H54 (cell line): ENCODE measurements at places on chromosomes 11 and 22.

GRCh38 chr22:37640591-37641560 is 1.4 kb downstream of the SH3BP1 start:
- DNase-seq: no peak

- no peak for DNase-seq
Observed at GRCh38 chr11:112617977-112618826, 343.0 kb upstream of the NCAM1 start.

DNA sequence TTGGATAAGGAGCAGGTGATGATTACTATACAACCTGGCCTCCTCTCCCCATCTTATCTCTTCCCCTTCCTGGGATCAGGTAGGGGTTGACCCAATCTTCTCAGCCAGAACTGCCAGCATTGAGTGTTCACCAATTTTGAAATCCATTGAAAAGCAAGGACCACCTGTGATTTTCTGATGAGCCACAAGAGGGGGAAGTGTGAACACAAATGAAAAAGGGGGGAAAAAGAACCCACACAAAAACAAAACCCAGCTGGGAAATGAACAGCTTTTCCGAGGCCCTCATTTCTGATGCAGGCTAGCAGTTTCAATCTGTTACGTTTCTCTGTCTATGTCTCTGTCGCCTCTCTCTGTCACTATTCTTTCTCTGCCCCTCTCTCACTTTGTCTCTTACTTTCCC is 161.9 kb downstream of the INSC start:
- no peak for DNase-seq

DNA sequence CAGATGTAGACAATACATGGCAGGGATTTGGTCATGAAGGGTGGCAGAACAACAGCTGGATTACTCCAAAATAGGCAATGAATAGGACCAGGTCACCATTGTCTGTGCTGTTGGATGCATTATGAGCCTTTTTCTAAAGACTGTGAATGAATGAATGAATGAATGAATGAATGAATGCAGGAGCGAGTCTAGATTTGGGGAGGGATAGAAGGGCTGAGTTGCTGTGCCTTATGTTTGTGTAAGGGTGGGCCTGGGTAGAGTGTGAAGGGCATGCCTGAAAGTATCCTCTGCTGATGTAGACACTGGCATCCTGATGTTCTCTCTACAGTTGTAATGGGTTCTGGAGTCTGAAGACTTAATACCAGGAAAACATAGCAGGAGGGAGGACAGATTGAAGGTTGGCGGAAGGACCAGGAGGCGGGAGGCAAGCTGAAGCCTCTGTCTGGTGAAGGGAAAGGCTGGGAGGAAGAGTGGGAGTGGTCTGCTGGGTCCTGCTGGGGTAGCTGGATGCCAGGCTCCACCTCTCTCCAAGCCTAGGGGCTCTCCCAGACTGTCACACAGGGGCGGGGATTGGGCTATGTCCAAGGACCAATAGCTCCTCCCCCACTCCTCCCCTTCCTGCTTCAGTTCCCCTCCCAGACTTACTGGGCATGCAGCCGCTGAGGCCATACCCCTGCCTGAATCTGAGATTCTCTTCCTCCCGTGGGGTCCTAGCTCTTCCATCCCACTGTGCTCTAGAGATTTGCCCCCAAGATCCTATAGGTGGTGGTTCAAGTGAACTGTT is 4.8 kb downstream of the TRIM3 start:
- peak; percentile 97 for DNase-seq

DNA sequence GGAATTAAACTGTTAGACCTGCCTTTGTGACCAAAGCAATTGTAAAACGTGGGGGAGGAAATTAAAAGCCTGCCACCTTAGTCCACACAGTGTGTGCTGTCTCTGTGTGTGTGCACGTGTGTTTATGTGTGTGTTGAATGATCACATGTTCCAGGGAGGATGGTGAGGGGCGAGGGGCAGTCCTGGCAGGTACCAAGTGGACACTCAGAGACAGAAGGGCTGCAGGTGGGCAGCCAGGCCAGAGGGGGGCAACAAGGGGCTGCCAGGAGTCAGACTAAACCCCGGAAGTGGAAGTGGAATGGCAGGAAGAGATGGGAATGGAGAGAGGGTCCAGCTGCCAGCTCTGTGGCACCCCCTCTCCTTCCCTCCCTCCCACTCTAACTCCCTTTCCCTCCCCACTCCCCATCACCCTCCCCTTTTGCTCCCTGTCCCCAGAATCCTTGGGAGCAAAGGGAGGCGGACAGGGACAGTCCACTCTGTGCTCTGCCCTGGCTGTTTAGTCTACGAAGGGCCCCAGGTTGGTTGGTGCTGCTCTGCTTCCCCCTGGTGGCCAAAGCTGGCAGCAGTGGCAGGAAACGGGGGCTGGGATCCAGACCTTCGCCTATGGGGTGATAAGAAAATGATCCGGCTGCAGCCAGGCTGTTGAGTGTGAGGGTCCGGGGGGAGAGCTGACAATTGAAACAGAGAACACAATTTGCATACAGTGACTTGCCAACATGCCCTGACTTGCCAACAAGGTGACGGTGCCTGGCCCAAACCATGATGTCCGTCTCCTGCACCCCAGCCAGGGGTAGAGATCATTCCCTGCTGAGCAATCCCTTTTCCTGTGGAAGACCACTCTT is 24.4 kb downstream of the P2RY2 start:
- peak; percentile 84 for DNase-seq

DNA sequence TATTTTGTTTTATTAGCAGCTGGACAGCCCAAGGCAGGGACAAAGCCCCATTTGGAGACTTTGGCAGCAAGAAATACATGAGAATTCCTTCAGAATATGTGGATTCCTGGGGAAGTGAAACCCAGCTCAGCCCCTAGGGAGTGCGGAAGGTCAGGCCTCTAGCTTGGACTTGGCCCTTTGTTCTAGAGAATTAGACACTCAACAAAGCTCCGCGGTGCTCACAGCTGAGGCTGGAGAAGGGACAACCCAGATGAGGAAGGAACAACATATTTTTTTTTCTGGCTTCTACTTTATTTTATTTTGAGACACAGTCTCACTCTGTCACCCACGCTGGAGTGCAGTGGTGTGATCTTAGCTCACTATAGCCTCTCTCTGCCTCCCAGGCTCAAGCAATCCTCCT is 44.7 kb upstream of the SEPTIN5 start:
- no peak for DNase-seq

- no peak for DNase-seq
Observed at GRCh38 chr11:62128835-62129234, 5.0 kb downstream of the INCENP start.

- no peak for DNase-seq
Observed at GRCh38 chr22:38750104-38750503, 5.7 kb downstream of the SUN2 start.

DNA sequence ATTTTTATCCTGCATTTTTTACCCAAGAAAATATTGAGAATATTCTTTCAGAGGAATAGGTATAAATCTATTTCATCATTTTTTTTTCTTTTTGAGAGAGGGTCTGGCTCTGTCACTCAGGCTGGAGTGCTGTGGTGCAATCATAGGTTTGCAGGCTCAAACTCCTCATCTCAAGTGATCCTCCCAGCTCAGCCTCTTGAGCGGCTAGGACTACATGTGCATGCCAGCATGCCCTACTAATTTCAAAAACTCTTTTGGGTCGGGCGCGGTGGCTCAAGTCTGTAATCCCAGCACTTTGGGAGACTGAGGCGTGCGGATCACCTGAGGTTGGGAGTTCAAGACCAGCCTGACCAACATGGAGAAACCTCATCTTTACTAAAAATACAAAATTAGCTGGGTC is 20.3 kb upstream of the PTPRJ start:
- DNase-seq: no peak

DNA sequence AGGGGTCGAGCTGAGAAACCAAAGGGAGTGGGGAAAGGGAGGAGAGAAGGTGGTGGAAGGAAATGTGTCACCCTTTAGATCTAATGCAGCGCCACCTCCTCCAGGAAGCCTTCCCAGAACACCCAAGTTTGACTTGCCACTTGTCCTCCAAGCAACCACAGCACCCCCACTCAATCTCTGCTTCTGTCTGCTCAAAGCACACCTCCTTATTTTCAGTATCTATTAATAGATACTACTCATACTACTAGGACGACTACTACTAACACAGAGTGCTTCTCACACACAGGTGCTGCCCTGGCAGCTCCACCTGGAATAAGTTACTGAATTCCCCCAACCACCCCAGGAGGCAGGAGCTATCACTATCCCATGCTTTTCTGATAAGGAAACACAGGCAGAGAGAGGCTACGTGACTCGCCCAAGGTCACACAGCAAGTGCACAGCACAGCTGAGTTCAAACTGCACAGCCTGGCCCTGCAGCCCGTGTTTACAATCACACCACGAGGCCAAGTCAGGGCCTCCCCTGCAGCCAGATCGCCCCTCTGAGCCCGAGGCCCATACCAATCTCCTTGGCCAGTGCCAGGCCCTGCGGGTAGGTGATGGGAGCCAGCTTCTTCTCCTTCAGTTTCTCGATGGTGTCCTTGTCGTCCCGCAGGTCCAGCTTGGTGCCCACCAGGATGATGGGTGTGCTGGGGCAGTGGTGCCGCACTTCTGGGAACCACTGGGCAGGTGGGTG is 13.2 kb downstream of the RAC2 start:
- DNase-seq: no peak

DNA sequence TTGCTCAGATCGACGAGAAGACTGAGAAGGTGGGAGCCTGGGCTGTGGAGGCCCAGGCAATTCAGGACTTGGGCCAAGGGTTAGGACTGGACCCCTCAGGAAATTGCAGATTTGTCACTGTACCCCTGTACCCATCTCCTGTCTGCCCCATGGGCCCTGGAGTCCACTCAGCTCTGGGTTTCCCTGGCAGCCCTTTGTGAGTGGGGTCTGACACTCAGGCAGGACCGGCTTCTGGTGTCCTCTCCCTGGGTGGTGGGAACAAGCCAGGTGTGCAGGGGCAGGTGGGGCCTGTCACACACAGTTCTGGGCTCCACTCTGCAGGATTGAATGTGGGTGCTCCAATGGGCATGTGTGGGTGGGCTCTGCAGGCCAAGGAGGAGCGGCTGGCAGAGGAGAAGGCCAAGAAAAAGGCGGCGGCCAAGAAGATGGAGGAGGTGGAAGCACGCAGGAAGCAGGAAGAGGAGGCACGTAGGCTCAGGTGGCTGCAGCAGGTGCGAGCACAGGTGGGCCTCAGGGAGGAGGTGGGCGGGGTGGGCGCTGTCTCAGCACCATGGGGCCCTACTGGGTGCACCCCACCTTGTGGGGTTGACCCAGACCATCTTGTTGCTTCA is 21.6 kb downstream of the INCENP start:
- DNase-seq: no peak

DNA sequence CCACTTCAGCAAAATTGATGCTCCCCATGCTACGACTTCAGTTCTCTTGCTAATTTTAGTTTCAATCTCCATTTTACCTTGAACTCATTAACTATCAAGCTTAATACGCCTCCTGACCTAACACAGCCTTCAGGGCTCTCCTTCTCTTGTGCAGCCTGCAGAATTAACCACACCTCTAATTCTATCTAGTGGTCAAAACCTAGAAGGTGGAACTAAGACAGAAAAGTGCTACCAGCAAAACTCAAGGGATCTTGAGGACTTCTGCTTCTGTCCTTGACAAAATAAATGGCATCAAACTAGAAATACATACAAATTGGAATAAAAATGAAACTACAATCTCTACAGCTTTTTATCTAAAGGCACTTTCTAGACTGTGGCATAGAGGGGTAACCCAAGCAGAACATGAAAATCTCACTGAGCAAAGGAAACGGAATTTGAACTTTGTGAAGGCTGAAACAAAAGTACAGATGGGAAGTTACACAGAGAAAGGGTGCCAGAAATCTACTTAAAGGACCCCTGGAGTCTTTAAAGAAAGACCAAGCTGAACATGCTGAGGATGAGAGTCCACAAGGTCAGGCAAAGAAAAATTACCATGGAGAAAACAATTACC is 10.7 kb downstream of the CWF19L2 start:
- no peak for DNase-seq

DNA sequence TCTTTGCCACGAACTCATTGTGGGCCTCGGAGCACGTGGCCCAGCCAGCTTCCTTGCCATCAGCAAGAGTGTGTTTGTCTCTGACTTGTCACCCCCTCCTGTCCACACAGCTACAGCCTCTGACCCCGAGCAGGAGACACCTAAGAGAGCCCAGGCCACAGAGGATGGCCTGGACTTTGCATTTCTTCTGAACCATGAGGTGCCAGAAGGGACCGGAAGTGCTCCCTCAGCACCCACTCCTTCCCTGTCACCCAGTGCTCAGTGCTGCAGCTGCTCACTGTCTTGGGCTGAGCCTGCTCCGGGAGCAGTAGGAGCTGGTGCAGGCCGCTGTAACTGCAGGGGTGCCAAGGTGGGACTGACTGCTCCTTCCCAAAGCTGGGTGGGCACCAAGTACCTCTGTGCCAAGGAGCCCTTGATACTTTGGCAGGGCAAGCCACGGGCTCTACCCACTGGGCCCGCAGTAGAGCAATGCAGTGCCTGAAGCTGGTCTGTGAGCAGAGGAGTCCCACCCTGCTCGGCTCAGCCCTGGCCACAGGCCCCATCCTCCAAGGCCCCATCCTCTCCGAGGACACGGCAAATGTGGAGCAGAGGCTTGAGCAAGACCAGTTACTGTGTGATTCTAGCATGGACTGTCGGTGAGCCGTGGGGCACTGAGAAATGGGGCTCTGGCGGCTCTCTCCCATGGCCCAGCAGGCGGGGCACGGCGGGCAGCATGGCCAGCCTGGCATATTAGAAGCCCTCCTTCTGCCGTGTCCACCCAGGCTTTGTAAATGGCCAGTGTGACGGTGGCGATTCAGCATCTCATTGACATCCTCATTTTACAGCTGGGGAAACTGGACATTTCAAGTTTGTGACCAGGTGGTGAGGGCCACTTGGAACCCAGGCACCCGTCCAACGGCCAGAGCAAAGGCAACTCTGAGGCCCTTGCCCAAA is 6.3 kb downstream of the GRK2 start:
- no peak for DNase-seq

- no peak for DNase-seq
Observed at GRCh38 chr22:42984814-42985530, 30.0 kb downstream of the PACSIN2 start.

DNA sequence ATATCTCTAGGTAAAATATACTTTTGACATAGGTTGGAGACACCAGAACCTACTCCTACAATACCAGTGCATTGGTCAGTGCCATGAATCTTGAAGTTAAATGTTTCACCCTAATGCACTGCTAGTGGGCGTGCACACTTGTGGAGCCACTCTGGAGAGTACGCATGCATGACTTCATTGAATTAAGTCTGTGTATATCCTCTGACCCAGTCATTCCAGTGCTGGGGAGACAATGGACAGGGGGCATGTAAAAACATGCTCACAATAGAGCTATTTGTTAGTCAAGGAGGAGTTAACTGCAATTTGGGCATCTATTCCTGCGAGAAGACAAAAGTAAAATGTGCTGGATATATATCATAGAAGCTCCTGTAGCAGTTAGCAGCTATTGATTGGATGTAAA is 335.4 kb upstream of the NCAM1 start:
- DNase-seq: no peak

DNA sequence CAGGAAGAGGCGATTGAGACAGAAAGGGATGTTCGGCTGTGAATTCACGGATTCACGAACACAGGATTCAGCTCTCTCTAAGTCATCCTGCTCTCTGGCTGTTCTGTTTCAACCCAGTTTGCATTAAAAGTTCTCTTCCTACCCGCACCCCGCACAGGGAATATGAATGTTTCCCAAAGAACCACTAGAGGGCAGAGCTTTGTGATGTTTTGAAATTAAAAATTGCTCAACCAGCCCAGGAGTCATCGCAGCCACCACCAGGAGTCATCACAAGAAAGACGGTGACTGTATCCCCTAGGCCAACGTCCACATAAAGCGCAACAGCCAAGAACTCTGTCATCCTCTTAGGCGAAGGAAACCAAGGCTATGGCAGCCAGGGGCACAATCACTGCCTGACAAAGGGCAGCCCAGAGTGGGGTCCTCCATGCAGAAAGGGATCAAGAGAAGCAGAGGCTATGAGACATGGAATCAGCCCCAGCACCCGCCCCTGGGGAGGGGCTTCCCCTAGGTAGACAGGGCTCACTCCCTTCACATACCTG is 122.4 kb downstream of the WT1 start:
- DNase-seq: peak; percentile 66
